ENCODE measurements at places on chromosomes 1 and 21. TPM values are rescaled to one million over a fixed set of nuclear protein-coding genes. Genes with fewer than 3 reads are reported as not detected.

Gene CSF1
- total RNA-seq = 73.9 TPM

Gene PLA2G2A
- not detected for total RNA-seq

Gene SLC44A3
- 1.7 TPM for total RNA-seq

Gene TMPRSS3
- not detected for total RNA-seq

Gene KRTAP7-1
- not detected for total RNA-seq

Gene ADAR
- 68.1 TPM for total RNA-seq

Gene HEYL
- total RNA-seq = 0.53 TPM

Gene MYOC
- 0.13 TPM for total RNA-seq

Gene RGS16
- total RNA-seq = 0.87 TPM

Gene CLDN17
- total RNA-seq = not detected

Data from aortic smooth muscle cell (primary cell).